Type B pancreatic cell (in vitro differentiated cells): ENCODE measurements at places on chromosomes 13 and 19.

GRCh38 chr13:23915308-23915707 lies 18.0 kb upstream of the C1QTNF9B start:
- no peaks in the 10 kb centered on the region for H3K4me1 ChIP-seq
- no peak overlapping the region for H3K4me3 ChIP-seq
- no peak for DNase-seq
- no peaks in the 10 kb centered on the region for H3K36me3 ChIP-seq
- no peak overlapping the region for H3K27ac ChIP-seq

DNA sequence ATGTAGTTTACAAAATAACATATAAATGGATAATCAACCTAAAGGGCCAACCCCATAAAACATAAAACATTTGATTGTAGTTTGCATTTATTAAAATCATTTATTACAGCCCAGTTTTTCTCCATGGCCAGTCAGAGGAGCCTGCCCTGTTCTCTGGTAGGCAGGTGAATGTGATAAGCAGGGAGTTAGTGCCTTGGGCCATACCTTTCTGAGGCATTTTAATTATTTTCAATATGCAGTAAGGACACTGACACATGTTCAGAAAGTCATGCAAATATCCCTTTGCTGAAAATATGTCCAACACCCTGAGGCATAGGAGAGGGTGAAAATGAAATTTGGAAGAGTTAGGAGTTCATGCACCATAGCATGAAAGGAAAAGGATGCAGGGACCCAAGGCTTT lies 242.6 kb upstream of the EDNRB start:
- H3K36me3 ChIP-seq, result no peaks in the 10 kb centered on the region
- DNase-seq, result no peak
- H3K27me3 ChIP-seq, result peaks cover 3% of the 10 kb centered on the region
- no peak overlapping the region for H3K27ac ChIP-seq

- H3K36me3 ChIP-seq, result no peaks in the 10 kb centered on the region
- no peak for DNase-seq
- H3K27ac ChIP-seq, result no peak overlapping the region
- H3K27me3 ChIP-seq, result no peaks in the 10 kb centered on the region
- H3K4me1 ChIP-seq, result peaks cover 5% of the 10 kb centered on the region
- H3K4me3 ChIP-seq, result no peak overlapping the region
These were observed 19.4 kb upstream of the PAK4 start for GRCh38 chr19:39106194-39106593.

- no peak for DNase-seq
- H3K4me1 ChIP-seq, result peaks cover 20% of the 10 kb centered on the region
- H3K27ac ChIP-seq, result no peak overlapping the region
- no peak overlapping the region for H3K4me3 ChIP-seq
- H3K36me3 ChIP-seq, result peaks cover 5% of the 10 kb centered on the region
These were observed 66.0 kb downstream of the EPSTI1 start for GRCh38 chr13:42926043-42926442.

DNA sequence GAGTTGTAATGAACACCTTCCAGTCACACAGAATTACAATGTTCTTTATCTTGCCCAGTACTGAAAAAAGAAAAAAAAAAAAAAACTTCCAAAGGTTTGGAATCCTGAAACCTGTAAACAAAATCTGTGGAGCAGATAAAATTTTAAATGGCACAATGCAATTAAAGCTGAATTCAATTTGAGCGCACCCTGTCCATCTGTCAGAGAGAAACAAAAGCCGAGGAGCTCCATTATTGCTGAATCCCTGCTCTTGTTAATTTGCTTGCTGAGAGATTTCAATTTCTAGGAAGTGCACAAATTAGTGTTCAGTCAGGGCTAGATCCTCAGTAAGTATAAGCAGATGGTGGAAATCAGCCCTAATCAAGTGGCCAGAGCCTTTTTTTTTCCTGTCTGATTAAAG lies 65.2 kb downstream of the DACH1 start:
- H3K27ac ChIP-seq, result no peak overlapping the region
- H3K4me1 ChIP-seq, result peaks cover 22% of the 10 kb centered on the region
- H3K27me3 ChIP-seq, result no peaks in the 10 kb centered on the region
- no peak for DNase-seq
- H3K36me3 ChIP-seq, result peaks cover 3% of the 10 kb centered on the region

- DNase-seq, result no peak
- H3K4me1 ChIP-seq, result no peaks in the 10 kb centered on the region
- no peaks in the 10 kb centered on the region for H3K36me3 ChIP-seq
- no peak overlapping the region for H3K27ac ChIP-seq
These were observed 65.6 kb downstream of the CELF5 start for GRCh38 chr19:3289971-3290569.

DNA sequence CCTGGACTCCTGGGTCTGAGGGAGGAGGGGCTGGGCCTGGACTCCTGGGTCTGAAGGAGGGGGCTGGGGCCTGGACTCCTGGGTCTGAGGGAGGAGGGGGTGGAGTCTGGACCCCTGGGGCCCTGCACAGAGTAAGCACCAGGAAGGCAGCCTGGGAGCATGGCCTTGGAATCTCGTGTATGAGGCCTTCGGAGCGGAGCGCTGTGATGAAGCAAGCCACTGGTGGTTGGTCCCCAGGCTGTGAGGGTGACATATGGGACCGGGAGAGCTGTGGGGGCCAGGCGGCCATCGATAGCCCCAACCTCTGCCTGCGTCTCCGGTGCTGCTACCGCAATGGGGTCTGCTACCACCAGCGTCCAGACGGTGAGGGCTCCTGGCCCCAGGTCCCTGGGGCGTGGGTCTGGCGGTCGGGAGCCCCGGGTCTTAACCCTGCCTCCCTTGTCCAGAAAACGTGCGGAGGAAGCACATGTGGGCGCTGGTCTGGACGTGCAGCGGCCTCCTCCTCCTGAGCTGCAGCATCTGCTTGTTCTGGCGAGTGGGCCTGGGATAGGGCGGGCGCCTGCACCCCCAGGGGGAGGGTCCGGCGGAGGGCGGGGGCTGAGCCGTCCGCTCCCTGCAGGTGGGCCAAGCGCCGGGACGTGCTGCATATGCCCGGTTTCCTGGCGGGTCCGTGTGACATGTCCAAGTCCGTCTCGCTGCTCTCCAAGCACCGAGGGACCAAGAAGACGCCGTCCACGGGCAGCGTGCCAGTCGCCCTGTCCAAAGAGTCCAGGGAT lies 918 bp downstream of the TMEM190 start:
- H3K4me3 ChIP-seq, result no peak overlapping the region
- H3K36me3 ChIP-seq, result peaks cover 5% of the 10 kb centered on the region
- H3K27ac ChIP-seq, result no peak overlapping the region
- no peak for DNase-seq
- H3K4me1 ChIP-seq, result peaks cover 11% of the 10 kb centered on the region

GRCh38 chr19:33956941-33957340 lies 160.3 kb downstream of the KCTD15 start:
- no peak overlapping the region for H3K27ac ChIP-seq
- no peak for DNase-seq
- H3K4me3 ChIP-seq, result no peak overlapping the region
- no peaks in the 10 kb centered on the region for H3K4me1 ChIP-seq
- no peaks in the 10 kb centered on the region for H3K36me3 ChIP-seq
